Cardiac muscle cell (in vitro differentiated cells and primary cell): ENCODE measurements at places on chromosomes 6 and 20. TPM values are rescaled to one million over a fixed set of nuclear protein-coding genes. Genes with fewer than 3 reads are reported as not detected.

DNA sequence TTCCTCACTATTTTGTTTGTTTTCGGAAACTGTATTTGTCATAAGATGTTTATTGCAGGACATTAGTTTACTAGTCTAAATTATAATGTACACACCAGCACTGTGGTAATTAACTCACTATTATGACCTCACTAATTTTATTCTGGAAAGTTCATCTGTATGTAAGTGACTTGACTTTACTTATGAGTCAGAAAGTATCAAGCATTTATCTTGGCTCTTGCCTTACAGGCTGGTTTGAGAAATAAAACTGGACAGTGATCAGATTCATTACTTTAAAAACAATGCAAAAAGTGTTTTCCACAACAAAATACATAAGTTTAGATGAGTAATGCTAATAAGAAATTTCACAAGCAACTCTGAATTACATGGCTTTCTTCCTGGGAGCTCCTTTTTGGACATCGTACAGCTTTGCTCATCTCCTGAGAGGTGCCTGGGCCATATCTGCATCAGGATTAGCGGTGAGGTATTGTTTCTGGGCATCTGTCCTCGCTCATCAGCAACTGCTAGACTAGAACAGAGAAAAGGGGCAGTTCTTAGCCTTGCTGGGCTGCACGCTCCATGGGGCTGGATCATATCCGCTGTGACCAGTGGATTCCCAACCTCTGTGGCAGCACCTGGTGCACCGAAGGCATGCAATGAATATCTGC is 179.8 kb downstream of the SOD2 start:
- no peak overlapping the region for H3K4me3 ChIP-seq
- DNase-seq = no peak
- H3K27me3 ChIP-seq = no peaks in the 10 kb centered on the region

- DNase-seq = no peak
- no peaks in the 10 kb centered on the region for H3K27me3 ChIP-seq
Measured at GRCh38 chr6:142857796-142858555, 87.0 kb downstream of the HIVEP2 start.

Gene ZNF334
- 10.9 and 12.6 TPM in 2 replicates for polyA plus RNA-seq

- H3K36me3 ChIP-seq = no peaks in the 10 kb centered on the region
- no peak for DNase-seq
- H3K4me1 ChIP-seq = no peaks in the 10 kb centered on the region
- H3K27me3 ChIP-seq = no peaks in the 10 kb centered on the region
- H3K27ac ChIP-seq = no peak overlapping the region
Measured at GRCh38 chr20:17448071-17448470, 83.1 kb downstream of the BFSP1 start.

DNA sequence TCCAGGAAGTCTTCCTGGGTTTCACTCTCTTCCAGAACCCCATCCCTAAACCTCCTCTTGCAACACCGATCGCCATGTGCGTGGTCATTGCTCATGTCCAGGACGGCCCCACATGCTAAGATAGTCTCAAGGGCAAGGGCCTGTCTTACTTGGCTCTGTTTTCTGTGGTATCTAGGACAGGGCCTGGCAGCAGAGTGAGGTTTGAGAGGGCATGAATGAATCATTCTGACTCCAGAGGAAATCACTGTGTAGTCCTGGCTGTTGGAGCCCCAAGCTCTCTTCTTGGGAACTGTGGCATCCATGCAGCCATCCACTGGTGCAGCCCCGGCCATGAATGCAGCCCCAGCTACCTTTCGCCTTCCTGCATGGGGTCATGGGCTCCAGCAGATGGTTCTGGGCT is 12.4 kb downstream of the SIRPA start:
- H3K27me3 ChIP-seq = no peaks in the 10 kb centered on the region
- peak; percentile 62 for DNase-seq
- peaks cover 7% of the 10 kb centered on the region for H3K4me1 ChIP-seq
- peaks cover 8% of the 10 kb centered on the region for H3K36me3 ChIP-seq

Gene HS3ST5
- polyA plus RNA-seq = 4.1 and 5.6 TPM in 2 replicates

- no peaks in the 10 kb centered on the region for H3K27me3 ChIP-seq
- H3K27ac ChIP-seq = no peak overlapping the region
- DNase-seq = no peak
- no peak overlapping the region for H3K4me3 ChIP-seq
- H3K36me3 ChIP-seq = peaks cover 37% of the 10 kb centered on the region
Measured at GRCh38 chr6:56483929-56484328, 158.8 kb downstream of the DST start.

GRCh38 chr6:74222768-74223333 is 526.8 kb downstream of the CD109 start:
- H3K4me1 ChIP-seq = no peaks in the 10 kb centered on the region
- no peaks in the 10 kb centered on the region for H3K27me3 ChIP-seq
- no peak overlapping the region for H3K27ac ChIP-seq
- no peak for DNase-seq
- H3K4me3 ChIP-seq = no peak overlapping the region

- no peaks in the 10 kb centered on the region for H3K36me3 ChIP-seq
- DNase-seq = peak; percentile 68
- H3K27ac ChIP-seq = no peak overlapping the region
- no peaks in the 10 kb centered on the region for H3K27me3 ChIP-seq
Measured at GRCh38 chr20:46681032-46681854, 8.0 kb downstream of the TP53RK start.

- H3K4me1 ChIP-seq = peaks cover 16% of the 10 kb centered on the region
- peak; percentile 49 for DNase-seq
- peak overlapping the region; percentile 15 for H3K27ac ChIP-seq
- peaks cover 26% of the 10 kb centered on the region for H3K36me3 ChIP-seq
Measured at GRCh38 chr6:132813173-132813856, 1.1 kb upstream of the RPS12 start.

DNA sequence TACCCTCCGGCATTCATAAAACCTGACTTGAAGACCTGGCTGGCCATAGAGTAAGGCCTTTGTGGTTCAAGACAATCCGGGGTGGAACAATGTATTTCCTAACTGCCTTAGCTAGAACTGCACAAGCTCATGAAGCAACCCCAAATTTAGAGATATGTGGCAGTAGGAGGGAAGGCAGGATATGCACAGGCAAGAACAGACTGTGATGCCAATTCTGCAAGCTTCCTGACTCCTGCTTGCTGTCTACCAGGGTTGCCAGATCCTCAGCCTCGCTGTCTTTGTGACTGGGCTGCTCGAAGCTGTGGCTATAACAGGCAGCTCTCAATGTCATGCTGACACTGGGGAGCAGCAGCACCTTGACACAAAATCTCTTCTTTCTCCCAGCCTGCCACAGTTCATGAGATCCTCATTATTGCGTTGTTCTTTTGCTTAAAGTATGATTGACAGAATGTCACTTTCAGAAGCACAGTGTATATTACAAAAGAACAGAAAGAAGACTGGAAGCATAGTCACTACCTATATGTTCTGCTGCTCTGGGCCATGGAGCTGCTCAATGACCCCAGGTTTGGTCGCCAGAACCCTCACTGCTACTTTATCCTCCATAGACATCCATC is 18.3 kb upstream of the SHLD1 start:
- H3K4me3 ChIP-seq = no peak overlapping the region
- peak; percentile 85 for DNase-seq
- no peaks in the 10 kb centered on the region for H3K27me3 ChIP-seq
- H3K36me3 ChIP-seq = no peaks in the 10 kb centered on the region

DNA sequence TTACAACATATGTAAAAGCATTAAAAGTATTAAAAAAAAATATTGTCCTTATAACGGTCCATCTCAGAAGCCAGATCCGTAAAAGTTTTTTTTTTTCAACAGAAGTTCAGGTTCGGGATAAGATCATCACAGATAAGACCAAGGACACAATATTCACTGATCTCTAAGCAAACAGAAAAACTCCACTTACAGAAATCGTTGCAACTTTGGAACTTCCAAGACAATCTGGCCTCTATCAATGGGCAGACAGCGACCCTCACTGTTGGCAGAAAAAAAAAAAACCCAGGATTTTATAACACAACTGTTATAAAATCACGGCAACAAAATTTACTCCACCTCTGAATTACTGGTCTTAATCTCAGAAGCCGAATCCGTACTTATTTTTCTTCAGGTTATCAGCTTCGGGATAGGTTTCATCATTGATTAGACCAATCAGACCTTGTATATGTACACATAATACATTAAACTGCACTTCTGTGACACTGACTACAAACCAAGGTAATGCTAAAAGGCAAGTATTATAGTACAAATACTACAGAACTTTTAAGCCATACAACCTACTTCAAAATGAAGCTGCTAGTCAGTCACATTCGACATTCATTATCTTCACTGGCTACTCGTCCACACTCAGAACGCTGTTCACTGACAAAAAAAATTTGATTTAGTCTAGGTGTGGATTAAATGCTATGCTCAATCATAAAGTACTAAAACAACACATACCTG is 34.7 kb upstream of the SYNCRIP start:
- H3K27ac ChIP-seq = peak overlapping the region; percentile 94
- DNase-seq = peak; percentile 49

Gene MMP24
- 3.4 and 5.9 TPM in 2 replicates for polyA plus RNA-seq

DNA sequence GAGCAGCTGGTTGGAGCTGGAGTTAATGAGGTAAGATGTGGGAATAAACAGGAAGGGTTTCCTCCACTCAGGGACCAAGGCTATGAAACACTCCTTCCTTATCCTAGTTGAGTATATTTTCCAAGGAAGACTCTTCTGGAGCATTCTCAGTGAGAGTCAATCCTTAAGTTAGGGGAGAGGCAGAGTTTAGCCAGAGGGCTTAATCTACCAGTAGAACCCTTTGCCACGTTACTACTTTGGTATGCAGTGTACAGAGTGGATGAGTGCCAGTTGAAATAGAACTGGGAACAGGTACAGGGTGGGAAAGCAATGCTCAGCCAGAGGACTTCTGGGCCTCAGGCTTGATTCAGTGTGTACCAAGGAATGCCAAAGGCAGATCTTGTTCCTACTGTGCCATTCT is 114.3 kb downstream of the UBE3D start:
- no peaks in the 10 kb centered on the region for H3K27me3 ChIP-seq
- no peak overlapping the region for H3K27ac ChIP-seq
- no peaks in the 10 kb centered on the region for H3K4me1 ChIP-seq
- no peak overlapping the region for H3K4me3 ChIP-seq

Gene FRK
- 0.45 and 1.0 TPM in 2 replicates for polyA plus RNA-seq

- no peak for DNase-seq
- no peaks in the 10 kb centered on the region for H3K27me3 ChIP-seq
- H3K4me3 ChIP-seq = no peak overlapping the region
- no peak overlapping the region for H3K27ac ChIP-seq
Measured at GRCh38 chr6:2688401-2689064, 62.2 kb downstream of the MYLK4 start.
